ENCODE measurements at places on chromosomes 12 and 14. TPM values are rescaled to one million over a fixed set of nuclear protein-coding genes. Genes with fewer than 3 reads are reported as not detected.

- DNase-seq = peak; percentile 59
Measured at GRCh38 chr12:13000925-13001774, 1.1 kb upstream of the HEBP1 start.

DNA sequence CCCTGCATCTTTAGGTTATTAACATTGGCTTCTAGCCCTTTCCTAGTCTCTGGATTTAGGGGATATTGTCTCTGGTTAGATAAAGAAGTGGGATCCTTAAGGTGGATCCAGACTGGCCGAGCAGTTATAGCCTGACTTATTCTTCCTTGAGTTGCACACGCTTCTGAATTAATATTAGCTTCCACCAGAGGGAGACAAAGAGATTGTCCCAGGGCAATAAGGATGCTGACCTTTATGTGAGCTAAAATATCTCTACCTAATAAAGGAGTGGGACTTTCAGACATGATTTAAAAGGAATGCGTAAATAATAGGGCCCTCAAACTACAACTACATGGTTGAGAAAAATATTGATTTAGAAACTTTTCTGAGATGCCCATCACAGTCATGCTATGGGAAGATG lies 139.7 kb downstream of the SLCO1B3 start:
- DNase-seq = no peak

GRCh38 chr12:108948367-108948766 lies 68.5 kb downstream of the DAO start:
- DNase-seq = no peak

DNA sequence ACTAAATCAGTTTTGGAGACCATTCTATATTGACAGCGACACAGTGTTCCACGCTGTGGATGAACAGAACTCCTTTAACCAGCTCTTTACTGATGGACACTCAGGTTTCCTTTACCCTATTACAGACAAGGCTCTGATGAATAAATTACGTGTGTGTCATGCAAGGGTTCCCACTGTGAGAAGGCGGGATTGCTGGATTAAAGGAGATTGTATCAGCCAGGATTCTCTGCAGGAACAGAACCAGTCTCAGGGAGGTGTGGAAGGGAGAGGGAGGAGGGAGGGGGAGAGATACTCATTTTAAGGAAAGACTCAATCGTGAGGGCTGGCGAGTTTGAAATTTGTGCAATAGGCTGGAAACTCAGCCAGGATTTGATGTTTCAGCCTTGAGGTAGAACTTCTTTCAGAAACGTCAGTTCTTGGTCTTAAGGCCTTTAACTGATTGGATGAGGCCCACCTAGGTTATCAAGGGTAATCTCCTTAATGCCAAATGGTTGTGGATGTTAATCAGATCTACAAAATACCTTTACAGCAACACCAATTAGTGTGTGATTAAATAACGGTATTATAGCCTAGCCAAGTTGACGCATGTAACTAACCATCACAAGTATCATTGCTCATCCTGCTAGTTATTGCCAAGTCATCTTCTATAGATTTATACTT lies 104.0 kb downstream of the GCH1 start:
- no peak for DNase-seq

SYNDIG1L gene
- 1.8 TPM for total RNA-seq

B4GALNT1 gene
- 67.9 TPM for total RNA-seq

- no peak for DNase-seq
Measured at GRCh38 chr14:93591506-93591905, 160.8 kb downstream of the UNC79 start.

SOAT2 gene
- not detected for total RNA-seq

KLRF1 gene
- 0.36 TPM for total RNA-seq

DNA sequence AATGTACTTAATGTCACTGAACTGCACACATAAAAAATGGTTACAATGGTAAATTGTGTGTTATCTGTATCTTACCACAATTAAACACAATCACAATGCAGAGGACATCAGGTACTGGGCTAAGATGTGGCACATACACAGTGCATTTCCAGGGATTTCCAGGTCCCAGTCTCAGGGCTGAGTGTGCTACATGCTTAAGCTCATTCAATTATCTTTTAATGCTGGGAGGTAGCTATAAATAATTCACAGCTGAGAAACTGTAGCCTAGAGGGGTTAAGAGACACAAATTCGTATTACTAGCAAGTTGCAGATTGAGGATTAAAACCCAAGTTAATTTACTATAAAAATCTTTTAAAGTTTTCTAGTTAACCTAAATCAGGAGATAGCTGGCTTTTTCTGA lies 67.1 kb downstream of the CRACR2A start:
- no peak for DNase-seq

GRCh38 chr12:78555802-78556201 lies 308.8 kb upstream of the SYT1 start:
- no peak for DNase-seq

DNA sequence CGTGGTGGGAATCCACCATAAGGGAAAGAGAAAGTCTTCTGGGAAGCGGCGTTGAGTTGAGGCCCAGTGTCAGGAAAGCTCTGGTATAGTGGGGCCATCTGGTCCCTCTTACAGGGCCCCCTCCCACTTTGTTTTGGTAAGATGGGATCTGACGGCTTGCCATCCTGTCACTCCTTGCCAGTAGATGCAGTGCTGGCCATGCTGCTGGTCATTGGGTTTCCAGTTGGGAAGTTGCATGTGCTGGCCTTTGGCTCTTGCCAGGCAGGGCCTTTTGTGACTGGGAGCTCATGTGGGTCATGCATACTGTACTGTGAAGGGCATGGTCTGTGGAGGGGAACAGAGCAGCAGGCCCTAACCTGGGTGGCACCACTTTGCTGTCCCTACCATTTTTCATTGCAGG lies 3.8 kb downstream of the TRAF3 start:
- no peak for DNase-seq

DNA sequence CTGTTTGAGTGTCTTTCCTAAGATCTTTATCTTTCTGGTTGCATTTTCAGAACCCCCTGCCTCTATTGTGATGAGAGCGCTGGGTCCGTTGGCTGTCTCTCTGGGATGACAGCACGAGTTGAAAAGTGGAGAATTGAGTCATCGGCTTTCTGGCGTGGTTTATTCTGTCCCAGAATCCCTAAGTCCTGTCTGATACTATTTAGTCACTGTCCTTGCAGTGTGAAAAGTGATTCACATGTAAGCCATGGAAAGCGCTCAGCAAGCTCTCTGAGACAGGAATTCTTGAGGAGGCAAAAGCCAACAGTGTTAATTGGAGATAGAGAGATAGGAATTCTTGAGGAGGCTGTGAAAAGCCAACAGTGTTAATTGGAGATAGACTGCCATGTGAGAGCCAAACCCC lies 121.7 kb downstream of the CHST11 start:
- no peak for DNase-seq
